ENCODE measurements at places on chromosomes 3 and 15.

DNA sequence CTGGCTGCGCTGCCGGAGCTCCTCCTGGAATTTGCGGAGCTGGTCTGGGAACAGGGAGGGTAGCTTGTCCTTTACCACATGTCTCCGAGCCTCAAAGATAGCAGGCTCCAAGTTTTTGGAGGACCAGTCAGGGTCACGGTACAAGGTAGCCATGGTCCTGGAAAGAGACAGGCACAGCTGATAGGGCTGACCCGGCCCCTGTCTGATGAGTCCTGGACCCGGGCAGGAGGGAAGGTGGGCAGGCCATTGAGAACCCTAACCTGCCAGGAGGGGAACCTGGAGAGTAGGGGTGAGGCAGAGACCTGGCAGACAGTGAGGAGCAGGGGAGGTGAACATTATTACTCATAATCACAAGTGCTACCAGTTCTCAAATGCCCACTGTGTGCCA lies 20.4 kb upstream of the EHD4 start:
- DNase-seq = no peak

DNA sequence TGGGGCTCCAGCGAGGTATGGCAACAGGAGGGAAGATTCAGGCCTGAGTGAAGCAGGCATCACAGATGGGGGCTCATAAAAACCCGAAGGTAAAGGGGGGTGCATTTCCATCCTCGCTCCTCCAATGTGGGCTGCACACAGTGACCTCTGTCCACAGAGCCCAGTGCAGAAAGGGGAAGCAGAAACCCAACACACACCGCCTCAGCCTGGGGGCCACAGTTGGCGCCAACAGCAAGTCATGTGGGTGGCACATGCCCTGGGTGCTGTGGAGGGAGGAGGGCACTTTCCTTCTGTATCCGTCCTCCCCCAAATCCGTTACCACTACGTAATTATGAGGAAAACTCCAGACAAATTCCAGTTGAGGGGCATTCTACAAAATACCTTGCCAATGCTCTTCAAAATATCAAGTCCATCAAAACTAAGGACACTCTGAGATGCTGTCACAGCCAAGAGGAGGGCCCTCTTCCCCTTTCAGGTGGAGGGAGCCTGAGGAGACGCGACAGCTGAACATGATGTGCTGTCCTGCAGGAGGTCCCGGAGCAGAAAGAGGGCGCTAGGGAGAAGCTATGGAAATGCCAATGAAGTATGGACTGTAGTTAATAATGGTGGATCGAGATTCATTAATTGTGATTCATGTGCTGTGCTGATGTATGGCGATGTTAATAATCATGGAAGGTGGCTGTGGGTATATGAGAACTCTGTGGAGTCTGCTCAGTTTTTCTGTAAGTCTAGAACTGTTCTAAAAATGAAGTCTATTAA lies 16.4 kb downstream of the APBA2 start:
- no peak for DNase-seq

DNA sequence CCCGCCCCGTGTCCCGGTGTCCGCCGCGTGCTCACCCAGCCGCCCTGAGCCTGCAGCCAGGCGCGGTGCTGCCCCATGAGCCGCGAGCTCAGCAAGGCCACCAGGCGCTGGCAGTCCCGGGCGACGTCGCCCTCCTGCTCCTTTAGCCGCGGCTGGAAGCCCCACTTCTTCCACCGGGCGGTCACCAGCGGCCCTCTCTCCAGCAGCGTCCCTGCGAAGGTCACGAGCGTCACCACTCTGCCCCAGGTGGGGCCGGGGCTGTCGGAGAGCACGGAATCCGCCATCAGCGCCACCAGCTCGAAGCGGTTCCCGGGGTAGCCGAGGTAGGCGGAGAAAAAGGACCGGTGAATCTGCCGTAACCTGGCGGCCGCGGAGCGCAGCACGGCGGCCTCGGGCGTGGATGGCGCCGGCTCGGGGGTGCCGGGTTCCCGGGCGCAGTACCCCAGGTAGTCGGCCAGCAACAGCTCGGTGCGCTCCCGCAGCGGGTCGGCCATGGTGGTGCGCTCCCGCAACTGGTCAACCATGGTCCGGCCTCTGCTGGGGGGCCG lies 298 bp downstream of the BCL2L10 start:
- DNase-seq = no peak

DNA sequence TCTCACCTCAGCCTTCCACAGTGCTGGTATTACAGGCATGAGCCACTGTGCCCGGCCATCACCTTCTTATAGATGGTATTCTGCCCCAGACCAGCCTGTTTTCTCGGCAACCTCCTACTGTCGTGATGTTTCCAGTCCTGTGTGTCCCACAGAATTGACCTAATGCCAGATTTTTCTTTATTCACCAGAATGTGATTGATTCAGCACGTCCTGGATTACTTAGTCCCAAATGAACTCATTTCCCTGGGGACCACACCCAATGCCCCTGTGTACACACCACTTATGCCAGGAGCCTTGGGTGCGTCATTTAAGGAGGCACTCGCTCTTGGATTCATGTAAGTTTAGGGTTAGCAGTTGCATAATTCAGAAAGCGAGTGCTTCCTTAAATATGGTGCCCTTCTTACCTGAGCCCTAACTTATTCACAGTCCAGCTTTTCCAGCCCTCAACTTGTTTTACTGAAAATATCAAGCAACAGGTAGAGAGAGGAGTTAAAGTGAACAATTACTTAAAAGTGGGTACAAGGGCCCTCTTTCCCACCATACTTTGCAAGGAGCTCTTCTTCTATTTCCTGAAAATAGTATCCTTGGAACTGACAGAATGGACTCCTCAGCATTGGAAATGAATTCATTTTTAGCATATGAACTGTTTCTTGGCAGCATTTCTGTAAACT lies 64.6 kb upstream of the UBE2E1 start:
- no peak for DNase-seq

GRCh38 chr3:60855250-60855649 lies 396.0 kb downstream of the FHIT start:
- DNase-seq = no peak

DNA sequence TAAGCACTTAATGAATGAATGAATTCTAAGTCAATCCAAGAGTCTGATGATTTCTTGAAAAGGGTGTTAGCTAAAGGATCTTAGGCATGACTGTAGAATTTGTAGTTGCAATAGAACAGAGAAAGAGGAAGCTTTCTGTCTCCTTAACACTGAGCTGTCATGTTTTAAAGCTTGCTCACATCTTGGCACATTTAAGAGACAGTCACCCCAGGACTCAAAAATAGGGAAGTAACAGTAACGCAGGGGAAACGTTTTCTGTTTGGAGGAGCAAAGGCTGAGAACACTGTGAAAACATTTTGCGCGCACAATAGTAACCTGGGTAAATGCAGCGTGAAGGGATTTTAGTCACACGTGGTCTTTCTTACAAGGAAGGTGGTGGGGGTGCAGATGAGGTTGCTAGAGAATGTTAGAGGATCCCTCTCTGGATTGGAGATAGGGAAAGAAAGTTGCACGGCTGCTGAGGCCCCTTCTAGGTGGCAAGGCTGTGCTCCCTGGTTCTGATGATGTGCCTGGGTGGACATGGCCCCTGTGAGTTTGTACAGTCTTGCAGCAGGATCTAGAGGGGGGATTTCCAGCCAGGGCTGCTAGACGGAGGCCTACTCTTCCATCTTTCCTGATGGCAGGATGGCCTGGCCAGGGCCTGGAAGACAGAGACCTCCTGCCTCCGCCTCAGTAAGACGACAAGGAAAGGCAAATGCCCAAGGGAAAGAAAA lies 12.0 kb downstream of the STARD5 start:
- DNase-seq = no peak

GRCh38 chr15:48554112-48554511 lies 91.4 kb downstream of the FBN1 start:
- DNase-seq = peak; percentile 41

DNA sequence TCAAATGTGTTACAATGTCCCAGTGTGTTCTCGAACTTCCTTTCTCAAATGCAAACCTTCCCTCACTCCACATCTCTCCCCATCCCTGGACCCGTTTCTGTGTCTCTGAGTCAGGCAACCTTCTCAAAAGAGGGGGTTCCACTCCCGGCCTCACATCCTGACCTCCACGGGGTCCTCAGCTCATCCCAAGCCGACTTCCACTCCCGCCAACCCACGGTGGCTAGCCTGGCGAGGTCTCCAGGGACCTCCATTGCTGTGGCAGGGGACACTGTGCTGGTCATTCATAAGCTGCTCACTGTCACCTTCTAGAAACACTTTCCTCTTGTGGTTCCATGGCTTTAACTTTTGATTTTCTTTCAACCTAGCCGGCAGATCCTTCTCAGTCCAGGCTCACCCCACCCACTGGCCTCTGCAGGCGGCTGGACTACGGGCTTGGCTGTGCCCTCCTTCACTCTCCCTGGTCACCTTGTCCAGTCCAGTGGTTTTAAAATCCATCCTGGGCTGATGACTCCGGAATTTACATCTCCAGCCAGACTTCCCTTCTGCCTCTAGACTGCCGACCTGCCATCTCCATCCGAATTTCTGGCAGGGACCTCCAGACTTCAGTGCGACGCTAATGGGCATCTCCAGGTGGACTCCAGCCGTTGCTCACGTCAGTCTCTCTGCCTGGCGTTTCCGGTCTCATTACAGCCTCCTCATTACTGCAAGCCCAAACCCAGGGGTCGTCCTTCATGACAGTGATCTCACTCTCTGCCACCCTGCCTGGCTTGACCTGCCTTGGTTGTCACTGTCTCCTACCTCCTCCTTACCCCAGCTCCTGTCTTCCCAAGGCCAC lies 20.0 kb downstream of the ABTB1 start:
- DNase-seq = no peak

- DNase-seq = no peak
Observed at GRCh38 chr15:61794881-61795280, 265.4 kb downstream of the VPS13C start.

- no peak for DNase-seq
Observed at GRCh38 chr3:164897342-164897741, 181.0 kb downstream of the SI start.

- no peak for DNase-seq
Observed at GRCh38 chr3:58530354-58530865, 6.6 kb downstream of the ACOX2 start.

DNA sequence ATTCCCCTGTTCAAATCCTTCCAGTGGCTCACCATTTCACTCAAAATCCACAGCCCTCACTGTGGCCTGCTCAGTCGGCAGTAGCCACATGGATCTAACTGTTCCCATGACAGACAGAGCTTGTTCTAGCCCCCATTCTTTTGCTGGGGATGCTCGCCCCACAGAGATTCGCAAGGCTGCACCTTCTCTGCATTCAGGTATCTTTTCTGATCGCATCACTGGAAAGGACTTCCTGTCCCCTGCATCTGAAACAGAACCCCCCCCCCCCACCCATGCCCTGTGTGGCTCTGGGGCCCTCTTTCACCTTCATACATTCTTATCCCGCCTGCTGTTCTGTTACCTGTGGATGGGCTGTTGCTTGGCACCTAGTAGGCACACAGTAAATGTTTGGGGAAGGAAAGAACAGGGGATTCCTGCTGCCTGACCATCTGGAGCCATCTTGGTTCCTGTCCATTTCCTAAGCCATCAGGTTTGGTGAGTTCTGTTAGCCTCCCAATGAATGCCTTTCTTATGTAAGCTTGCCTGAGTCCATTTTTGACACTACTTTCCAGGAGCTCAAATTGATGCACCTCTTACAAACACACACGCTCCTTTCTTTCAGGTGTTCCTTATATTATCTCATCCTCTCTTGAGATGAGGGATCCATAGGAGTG lies 42.9 kb upstream of the PGPEP1L start:
- no peak for DNase-seq

GRCh38 chr3:184765730-184766074 lies 46.3 kb upstream of the VPS8 start:
- DNase-seq = no peak

GRCh38 chr3:108296239-108296638 lies at the start of gene HHLA2:
HHLA2 (plus strand) TSS chr3:108296548; CDS start chr3:108351814, 55,266 bp downstream.
- DNase-seq = no peak

DNA sequence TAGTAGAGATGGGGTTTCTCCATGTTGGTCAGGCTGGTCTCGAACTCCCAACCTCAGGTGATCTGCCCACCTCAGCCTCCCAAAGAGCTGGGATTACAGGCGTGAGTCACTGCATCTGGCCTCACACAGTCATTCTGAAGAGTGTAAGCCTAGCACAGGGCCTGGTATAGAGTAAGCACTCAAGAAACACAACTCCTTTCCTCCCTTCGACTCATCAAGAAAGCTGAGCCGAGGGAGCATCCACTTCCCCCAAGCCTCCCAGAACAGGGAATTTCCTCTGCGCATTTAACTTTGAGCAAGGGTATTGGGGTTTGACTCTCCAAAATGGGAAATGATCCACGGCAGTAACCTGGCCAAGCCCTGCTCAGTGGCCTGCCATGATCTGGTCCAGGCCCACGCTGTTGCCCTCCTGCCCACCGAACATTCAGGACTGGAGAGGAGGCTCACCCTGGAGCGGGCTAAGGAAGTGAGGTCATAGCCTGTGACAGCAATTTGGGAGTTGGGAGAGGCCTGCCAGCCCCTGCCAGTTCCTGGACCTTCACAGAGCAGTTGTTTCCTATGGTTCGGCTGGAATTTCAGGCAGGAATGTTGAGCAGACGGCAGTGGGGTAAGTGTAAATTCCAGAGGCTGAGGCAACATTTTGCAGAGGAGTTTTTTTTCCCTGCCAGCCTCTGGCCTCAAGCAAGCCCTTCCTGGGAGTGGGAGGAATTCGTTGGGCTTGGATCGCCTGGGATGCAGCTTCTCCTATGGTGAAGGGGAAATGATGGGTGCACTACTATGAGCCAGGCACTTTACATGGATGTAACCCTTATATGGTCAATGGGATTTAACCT lies 21.2 kb upstream of the SMAD3 start:
- DNase-seq = peak; percentile 81

DNA sequence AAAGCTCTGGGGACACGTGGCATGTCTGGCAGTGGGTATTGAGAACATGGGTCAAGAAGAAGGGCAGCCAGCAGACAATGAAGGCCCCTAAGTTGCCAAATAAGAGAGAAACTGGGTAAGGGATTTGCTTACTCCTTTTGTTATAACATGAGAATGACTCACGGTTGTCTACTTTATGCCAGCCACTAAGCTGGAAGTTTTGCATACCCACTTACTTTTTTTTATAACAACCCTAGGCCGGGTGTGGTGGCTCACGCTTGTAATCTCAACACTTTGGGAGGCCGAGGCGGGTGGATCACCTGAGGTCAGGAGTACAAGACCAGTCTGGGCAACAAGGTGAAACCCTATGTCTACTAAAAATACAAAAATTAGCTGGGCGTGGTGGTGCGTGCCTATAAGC lies 50.0 kb downstream of the DRD3 start:
- peak; percentile 18 for DNase-seq

GRCh38 chr3:13574083-13574797 lies 25.3 kb downstream of the FBLN2 start:
- DNase-seq = no peak

DNA sequence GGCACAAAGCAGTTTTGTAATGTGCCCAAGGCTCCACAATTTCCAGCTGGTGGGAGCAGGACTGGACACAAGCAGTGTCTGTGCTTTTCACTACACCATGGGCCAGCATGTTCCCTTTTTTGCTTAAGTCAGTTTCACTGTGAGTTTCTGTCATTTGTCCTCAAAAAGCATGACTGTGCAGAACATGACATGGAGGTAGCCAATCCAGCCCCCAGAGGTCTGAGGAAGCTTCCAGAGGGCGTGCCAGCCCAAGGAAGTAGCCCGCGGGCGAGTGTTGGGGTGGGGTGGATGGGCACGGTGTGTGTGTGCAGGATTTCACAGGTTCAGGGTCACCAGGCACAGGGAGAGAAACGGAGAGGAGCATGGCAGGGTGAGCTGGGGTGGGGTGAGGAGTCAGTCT lies 8.0 kb upstream of the EEFSEC start:
- DNase-seq = no peak

- DNase-seq = no peak
Observed at GRCh38 chr15:66241087-66241907, 12.3 kb downstream of the MEGF11 start.

- DNase-seq = no peak
Observed at GRCh38 chr3:107426223-107426622, 49.0 kb downstream of the CCDC54 start.

- DNase-seq = no peak
Observed at GRCh38 chr15:96474231-96474664, 143.7 kb downstream of the NR2F2 start.
